ENCODE measurements at places on chromosomes 5 and 9. TPM values are rescaled to one million over a fixed set of nuclear protein-coding genes. Genes with fewer than 3 reads are reported as not detected.

The GOLM1 gene
- total RNA-seq: 72.0 TPM

DNA sequence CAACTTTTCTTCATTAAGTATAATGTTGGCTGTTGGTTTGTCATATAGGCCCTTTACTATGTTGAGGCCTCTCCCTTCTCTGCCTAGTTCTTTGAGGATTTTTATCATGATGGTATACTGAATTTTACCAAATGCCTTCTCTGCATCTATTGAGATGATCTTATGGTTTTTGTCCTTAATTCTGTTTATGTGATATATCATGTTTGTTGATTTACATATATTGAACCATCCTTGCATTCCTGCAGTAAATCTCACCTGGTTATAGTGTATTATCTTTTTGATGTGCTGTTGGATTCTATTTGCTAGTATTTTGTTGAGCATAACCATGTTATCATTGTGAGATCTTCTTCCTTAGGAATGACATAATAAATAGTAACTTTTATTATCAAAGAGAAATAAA lies 362.9 kb downstream of the CCDC171 start:
- DNase-seq: no peak

The KCNMB1 gene
- not detected for total RNA-seq

The AK8 gene
- not detected for total RNA-seq

The CDC25C gene
- total RNA-seq: 8.9 TPM

GRCh38 chr5:57174128-57174889 lies 450 bp downstream of the GPBP1 start:
- peak; percentile 25 for DNase-seq

- DNase-seq: peak; percentile 21
Measured at GRCh38 chr5:141618030-141618803, 583 bp downstream of the DIAPH1 start.

DNA sequence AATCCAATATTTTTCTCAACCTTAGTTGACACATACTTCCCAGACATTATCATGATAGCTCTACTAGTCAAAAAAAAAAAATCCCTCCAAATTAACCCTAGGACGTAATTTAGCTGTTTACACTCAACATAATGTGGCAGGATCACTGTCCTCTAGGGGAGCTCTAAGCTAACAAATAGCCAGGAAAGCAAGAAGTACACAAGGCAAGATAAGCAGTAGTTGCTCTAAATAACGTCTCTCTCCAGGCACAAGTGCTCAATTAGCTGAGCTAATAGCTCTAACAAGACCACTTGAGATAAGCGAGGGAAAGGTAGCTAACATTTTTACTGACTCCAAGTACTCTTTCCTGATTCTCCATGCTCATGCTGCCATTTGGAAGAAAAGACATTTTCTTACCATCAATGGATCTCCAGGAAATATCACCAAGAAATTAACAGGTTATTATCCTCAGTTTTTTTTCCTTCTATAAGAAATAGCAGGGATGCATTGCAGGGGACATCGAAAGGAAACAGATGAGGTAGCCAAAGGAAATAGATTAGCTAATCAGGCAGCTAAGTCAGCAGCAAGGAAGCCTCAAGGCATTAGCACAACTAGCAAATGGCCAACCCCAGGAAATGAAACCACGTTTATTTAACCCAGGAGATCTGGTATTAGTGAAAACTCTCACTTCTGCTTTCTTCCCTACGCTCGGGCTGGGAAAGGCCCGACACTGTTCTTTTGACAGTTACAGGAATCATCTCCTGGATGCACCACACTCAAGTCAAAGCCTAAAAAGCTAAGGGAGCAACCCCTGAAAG lies 614.1 kb downstream of the PTPRD start:
- no peak for DNase-seq

GRCh38 chr5:56608217-56608925 lies 207.0 kb upstream of the MAP3K1 start:
- DNase-seq: no peak

DNA sequence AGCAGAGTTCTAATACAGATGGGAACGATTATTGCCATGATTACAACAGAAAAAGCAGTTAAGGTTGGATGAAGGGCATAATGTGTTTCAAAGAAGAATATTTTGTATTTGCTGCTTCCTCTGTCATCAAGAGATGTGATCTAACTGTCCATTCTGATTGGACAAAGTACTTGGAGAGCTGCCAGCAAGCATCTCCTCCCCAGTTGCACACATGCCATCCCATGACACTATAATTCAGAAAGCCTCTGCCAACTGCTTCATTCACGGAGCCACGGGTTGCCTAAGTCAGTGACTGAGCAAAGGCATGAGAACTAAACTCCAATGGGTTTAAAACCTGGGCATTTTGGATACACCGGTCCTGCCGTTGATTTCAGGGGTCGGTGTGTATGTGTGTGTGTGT lies 253.8 kb downstream of the CRB2 start:
- no peak for DNase-seq

Data from fibroblast of the aortic adventitia (primary cell).